NCI-H524 (cell line): ENCODE measurements at places on chromosomes 6 and 20.
A peak's percentile ranks its signal among the peaks of the same experiment; 100 is the strongest.

DNA sequence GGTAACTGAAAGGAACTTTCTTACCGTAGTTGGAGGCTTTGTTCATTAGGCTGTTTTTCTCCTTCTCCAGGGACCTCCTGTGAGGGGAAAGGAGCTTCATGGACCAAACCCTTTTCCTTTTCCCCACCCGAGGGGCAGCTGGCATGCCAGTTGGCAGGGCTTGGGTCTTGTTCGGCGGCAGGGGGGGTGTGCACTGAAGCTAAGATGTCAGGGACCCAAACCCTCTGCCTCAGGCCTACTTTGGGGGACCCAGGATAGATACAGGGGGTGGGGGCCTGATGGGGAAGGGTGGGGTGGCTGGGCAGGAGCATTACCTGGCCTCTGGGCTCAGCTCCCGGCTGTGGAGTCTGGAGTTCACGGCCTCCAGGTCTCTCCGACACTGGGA, 14.9 kb downstream of the CCDC167 start:
- DNase-seq: no peak

GRCh38 chr20:63334356-63334755, 26.8 kb downstream of the CHRNA4 start:
- no peak for DNase-seq

GRCh38 chr6:90537027-90537426, 49.8 kb downstream of the MAP3K7 start:
- DNase-seq: no peak

- peak; percentile 52 for DNase-seq
These were observed 24.8 kb downstream of the AFDN start for GRCh38 chr6:167851370-167851952.

GRCh38 chr6:10759312-10759839, 11.8 kb downstream of the TMEM14B start:
- DNase-seq: peak; percentile 84

- no peak for DNase-seq
These were observed 57.2 kb downstream of the GPR6 start for GRCh38 chr6:110035321-110035720.

DNA sequence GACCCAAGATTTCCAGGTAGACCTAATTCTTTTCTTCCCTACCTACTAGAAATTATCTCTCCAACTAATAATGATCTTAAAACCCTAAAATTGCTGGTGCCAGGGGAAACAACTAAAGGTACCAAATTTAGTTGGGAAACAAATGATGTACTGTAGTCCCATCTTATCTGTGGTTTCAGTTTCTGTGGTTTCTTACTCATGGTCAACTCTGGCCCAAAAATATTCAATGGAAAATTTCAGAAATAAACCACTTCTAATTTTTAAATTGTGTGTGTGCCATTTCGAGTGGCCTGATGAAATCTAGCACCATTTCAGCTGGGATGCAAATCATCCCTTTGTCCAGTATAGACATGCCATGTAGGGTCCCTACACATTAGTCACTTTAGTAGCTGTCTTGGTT, 475.2 kb upstream of the EPHA7 start:
- no peak for DNase-seq

DNA sequence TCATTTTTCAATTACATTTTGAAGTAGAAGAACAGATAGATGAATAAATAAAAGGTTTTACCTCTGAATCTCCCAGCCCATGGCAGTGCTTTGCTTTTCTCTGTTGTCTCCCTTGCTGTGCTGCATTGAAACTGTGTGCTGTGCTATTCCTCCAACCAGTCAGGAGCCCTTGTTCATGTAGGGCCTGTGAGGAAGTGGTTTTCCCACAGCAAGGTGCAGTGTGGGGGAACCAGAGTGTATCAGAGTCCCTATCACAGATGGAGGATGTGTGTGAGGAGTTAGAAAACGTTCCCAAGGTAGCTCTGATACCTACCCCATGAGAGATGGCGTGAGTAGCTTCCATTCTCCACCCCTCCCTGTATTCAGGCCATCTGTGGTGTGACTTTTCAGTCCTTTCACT, 72.8 kb upstream of the RALGAPA2 start:
- DNase-seq: no peak

- no peak for DNase-seq
These were observed 7.2 kb upstream of the VWA7 start for GRCh38 chr6:31784098-31784925.

- peak; percentile 77 for DNase-seq
These were observed 15.8 kb upstream of the RNF182 start for GRCh38 chr6:13908955-13909381.

- DNase-seq: no peak
These were observed 104.5 kb upstream of the CARMIL1 start for GRCh38 chr6:25174678-25175077.

DNA sequence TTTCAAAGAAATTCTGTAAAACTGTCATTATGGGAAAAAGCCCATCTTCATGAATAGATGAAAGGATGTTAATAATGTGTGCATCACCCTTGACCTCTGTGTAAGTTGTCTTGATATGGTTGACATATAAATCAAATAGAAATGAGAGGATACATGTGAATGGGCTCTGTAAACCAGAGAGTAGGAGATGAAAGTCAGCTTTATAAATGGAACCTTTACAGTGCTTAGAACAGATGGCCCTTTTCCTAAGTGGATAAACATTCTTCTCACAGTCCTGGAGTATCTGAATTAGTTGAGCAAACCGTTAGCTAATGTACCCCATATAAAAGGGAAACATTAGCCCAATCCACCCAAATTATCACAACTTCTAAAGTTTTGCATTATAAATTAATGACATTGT, 57.5 kb downstream of the MYLK4 start:
- DNase-seq: peak; percentile 73

- peak; percentile 88 for DNase-seq
These were observed 19.4 kb downstream of the ERGIC3 start for GRCh38 chr20:35561268-35561667.

DNA sequence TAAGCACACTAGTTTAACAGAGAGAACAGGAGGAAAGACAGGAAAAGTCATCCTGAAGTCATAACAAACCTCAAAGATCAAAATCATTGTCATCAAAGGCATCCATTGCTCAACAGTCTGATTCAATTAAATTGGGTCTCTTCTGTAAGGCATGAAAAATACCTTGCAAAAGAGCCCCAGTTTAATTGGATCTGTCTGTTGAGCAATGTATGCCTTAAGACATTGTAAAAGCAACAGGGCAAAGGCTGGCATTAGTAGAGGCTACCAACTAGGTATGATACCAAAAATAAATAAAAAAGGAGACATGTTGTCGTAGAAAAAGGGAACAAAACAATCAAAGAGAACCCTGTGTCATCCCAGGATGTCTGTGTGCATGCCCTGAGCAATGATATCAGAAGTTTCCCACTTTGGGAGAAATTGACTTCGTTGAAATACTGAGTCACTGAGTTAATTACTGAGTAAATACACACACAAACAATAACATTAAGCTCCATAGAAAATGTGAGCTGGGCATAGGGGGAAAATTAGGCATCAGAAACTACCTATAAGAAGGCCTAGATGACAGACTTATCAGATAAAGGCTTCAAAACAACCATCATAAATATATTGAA, 1013.8 kb upstream of the CITED2 start:
- no peak for DNase-seq

DNA sequence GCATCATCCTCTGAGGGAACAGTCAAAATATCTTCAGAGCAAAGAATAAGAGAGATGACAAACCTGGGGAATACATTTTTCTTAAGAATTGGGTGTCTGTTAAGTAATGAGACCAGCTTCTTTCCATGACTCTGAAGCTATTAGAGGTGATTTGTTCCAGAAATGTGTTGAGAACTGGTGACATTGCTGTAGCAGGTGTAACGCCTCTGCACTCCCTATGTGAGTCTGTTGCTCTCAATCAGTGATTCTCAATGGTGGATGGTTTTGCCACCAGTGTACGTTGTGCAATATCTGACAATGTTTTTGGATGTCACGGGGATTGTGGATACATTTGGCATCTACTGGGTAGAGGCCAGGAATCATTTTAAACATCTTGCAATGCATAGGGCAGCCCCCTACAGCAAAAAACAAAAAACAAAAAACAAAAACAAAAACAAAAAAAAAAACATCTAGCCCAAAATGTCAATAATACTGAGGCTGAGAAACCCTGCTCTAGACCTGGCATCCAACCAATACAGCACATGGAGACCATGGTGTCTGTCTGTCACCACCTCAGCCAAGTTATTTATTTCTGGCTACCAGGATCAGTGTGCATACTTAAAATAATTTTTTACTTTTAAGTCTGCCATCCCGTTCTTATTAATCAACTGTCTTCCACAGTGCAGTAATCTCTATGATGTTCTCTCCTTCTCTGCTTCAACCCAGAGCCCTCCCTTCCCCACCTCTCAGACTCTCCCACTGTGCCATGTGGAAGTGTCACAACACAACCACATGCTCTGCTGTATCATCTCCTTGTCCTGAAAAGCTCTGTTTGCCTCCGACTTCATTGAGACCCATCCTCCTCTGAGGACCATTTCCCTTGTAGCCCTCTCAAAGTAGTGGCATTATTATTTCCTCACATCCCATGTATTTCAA, 43.7 kb downstream of the KLHL32 start:
- DNase-seq: no peak

DNA sequence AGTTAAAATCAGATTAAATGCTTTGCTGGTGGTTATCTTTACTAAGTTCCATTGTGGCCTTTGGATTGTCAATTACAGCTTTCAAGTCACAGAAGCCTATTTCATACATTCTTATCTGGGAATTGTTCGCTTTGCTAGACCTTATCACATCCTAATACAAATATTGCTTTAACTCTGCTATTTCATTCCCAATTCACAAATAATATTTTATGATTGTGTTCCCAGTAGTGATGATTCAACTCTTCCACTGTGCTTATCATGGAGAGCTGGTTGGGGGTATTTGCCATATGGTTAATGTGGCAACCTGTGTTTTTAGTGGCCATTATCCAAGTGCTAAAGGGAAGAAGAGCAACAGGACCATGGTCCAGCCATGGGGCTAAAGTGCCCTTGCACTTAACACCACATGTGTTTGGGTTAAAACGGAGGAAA, 72.9 kb upstream of the GLP1R start:
- no peak for DNase-seq

GRCh38 chr20:34711813-34712430, 7.8 kb downstream of the TP53INP2 start:
- no peak for DNase-seq

DNA sequence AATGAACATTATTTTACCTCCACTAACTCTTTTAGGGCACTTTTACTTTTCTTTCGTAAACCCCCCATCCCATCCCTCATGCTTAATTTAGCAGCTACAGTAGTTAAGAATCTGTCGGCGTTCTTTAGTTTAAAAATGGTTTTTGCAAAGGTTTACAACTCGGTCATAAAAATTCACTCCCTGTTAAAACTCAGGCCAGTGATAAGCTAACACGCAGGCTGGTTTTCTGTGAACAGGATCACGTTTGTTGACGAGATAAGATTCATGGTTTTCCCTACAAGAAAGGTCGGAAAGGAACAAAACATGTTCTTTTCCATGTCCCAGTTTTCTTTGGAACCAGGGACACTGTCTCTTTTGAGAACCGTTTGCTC, 101.1 kb downstream of the TOX2 start:
- DNase-seq: no peak

DNA sequence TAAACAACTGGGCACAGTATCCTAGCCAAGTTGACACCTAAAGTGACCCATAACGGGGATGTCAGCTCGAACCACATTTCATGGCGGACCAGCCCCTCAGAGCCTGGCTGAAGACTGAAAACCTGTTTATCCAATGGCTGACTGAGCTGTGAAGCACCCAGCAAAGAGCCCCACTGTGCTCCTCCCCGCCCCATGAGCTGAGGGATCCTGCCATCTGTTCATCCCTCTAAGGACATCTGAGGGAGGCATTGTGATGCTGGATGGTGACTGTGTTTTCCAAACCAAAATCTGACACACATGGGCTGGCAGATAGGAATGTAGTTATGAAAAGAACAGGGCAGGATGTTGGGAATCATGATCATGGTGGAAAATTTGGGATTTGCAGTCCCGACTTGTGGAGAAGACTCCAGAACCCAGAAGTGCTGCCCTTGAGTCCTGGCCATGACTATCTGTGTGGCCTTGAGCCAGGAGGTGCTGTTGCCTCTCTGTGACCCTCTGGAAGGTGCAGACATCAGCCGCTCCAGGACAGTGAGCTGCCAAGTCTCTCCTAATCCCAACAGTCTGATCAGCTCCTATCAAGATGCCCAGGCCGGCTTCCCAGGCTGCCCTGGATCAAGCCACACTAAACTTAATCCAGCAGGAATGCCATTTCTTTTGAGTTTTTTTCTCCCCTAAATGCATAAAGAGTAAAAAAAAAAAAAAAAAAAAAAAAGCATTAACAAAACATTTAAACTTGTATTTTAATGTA, 5.7 kb downstream of the EDN3 start:
- DNase-seq: peak; percentile 80

- DNase-seq: no peak
These were observed 478.0 kb downstream of the MMUT start for GRCh38 chr6:48985025-48985424.

DNA sequence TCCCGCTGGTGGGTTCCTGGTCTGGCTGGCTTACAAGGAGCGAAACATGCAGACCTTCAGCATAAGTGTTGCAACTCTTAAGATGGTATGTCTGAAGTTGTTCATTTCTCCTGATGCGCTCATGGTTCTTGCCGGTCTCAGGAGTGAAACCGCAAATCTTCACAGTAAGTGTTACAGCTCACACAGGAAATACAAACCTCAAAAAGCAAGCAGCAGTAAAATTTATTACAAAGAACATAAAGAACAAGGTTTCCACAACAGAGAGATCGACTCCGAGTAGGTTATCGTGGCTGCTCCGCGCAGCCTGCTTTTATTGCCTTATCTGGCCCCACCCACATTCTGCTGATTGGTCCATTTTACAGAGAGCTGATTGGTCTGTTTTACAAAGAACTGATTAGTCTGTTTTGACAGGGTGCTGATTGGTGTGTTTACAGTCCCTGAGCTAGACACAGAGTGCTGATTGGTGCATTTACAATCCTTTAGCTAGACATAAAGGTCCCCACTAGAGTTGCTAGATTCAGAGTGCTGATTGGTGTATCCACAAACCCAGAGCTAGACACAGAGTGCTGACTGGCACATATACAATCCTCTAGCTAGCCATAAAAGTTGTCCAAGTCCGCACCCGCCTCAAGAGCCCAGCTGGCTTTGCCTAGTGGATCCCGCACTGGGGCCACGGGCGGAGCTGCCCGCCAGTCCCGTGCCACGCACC, 39.2 kb downstream of the TRIM27 start:
- no peak for DNase-seq

GRCh38 chr6:111789598-111789997, 83.7 kb downstream of the FYN start:
- no peak for DNase-seq

GRCh38 chr6:13242178-13242577, 86.2 kb downstream of the TBC1D7 start:
- no peak for DNase-seq

DNA sequence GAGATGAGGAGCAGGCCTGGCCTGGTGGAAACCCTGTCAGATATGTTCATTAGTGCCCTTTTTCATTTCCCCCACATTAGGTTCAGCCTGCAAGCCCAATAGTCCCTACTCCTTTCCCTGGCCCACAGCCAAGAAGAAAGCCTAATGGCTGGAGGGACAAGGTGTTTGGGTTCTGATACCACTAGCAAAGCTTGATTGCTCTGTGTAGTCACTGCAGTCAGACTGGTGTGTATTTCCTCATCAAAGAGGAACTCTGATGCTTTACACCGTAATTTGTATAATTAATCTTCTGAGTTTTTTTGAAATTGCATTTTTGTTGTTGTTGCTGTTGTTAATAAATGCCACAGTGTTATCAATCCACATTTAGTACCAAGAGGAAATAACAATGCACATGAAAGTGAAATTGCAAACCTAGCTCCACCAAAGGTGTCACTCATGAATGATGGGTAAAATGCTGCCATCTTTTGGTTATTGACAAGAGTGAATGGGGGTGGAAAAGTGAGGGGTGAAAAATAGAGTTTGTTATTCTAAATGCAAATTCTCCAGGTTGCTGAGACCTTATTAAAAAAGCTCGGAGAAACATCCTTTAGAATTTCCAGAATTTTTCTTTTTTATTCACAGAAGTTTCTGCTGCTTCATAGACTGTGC, 320.2 kb upstream of the POU3F2 start:
- peak; percentile 1 for DNase-seq
